Anterior cingulate cortex (tissue), 58 donors: ENCODE measurements at places on chromosomes 3 and 15.

- DNase-seq = no peak
These were observed 7.0 kb upstream of the GK5 start for GRCh38 chr3:142232340-142232739.

DNA sequence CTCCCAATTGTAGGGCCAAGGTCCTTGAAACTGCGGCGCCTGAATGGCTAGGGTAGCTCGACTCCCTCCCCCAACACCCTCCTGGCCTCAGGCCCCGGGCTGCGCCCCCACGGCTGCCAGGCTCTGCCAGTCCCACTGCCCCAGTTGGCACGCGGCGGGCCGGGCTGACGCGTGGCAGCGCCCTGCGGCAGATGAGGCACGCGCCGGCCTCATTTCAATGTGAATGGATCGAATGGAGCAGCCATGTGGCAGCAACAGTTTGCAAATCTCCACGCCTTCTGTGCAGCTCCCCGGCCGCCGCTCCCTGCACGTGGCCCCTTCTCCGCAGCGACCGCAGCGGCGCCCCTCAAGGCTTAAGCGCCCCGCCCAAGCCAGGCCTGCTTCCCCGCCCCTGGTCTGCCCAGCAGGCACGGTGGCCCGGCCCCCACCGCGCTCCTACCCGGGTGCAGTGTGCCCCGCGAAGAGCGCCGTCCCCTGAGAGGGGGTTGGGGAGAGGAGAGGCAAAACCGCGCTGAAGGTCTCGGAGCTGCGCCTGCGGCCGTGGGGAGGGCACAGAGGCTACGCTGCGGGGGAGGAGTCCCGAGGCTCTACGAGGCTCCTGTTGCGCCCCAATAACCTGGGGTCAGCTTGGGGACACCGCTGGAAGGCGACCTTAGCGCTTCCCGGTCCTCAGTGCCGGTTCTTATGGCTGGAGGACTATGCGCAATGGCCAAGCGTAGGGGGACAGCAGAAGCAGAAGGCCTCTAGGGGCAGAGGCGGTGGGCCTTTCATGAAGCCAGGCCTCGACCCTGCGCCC is 3.1 kb upstream of the DLL4 start:
- peak; percentile 53 for DNase-seq

- DNase-seq = no peak
These were observed 42.6 kb upstream of the SEMA6D start for GRCh38 chr15:47674586-47675232.

GRCh38 chr3:6326771-6327170 is 534.1 kb upstream of the GRM7 start:
- DNase-seq = no peak

DNA sequence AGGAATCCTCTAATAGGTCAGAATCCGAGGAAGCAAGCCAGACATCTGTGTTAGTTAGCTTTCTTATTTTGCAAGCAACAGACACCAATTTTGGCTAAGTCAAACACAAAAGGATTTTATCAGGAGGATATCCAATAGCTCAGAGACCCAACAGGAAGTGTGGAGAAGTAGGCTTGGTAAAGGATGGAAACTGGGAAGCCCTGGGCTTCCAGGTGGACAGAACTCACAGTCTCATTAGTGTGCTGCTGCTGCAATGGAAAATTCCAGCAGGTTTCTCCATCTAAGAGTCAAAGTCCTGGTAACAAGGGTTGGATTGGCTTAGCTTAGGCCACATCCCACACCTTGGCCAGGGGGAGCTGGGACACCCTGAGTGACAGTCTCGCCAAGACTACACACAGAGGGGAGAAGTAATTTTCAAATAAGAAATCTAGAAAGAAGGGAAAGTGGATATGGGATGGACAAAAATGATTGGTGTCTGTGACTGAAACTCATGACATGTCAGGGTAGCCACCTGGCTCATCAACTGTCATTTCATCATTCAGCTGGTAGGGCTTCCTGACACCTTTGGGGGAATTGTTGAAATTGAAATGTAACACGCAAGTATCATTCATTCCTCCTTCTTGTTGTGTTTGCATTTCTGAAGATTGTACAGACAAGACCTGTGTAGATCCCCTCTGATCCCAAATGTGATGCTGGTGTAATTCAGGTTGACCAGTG is 158.6 kb downstream of the THSD4 start:
- DNase-seq = no peak

- peak; percentile 67 for DNase-seq
These were observed 159.9 kb downstream of the APBA2 start for GRCh38 chr15:29045717-29046116.

DNA sequence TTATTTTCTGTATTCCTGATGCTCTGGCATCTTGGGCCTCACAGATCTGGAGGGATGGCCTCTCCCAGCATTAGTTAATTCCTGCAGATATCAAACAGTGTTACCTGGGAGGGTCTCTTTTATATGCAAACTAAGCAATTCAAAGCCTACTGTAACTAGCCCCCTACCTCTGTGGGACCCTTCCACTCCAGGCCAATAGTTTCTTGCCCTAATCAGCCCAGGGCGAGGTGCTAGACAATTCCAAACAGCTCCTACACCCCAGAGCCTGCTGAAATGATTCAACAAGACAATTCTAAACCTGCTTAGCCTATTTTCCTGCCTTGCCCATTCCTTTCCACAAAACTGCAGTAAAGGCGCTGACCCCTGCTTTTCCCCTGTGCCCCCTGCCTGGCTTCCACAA is 106.6 kb upstream of the IGSF10 start:
- no peak for DNase-seq

DNA sequence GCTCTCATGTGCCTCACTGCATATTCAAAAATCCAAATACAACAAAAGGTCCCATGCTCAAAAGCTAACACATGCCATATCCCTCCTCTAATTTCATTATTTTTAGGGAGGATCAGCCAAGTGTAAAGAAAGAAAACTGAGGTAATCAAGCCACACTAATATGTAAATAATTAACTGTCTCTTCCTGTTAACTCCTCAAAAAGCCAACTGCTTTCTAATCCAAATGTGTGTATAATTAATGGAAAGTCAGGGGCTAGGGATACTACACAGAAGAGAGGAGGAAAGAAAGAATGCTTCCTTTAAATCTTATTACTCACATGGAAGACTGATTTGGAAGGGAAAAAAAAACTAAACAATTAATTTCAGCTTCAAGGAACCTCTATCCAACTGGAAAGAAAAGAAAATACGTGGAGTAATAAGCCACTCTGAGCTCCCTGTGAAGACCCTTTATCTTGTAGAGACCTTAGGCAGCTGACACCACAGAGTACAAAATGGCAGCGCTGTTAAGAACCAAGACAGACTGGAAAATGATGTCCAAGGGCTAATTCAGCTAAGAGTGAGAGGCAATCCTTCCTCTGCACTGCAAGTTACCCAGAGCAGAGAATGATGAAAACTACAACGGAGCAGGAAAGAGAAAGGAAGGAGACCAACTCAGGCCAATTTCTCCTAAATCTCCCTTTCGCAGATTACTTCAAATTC is 56.8 kb downstream of the ZNF148 start:
- DNase-seq = no peak

DNA sequence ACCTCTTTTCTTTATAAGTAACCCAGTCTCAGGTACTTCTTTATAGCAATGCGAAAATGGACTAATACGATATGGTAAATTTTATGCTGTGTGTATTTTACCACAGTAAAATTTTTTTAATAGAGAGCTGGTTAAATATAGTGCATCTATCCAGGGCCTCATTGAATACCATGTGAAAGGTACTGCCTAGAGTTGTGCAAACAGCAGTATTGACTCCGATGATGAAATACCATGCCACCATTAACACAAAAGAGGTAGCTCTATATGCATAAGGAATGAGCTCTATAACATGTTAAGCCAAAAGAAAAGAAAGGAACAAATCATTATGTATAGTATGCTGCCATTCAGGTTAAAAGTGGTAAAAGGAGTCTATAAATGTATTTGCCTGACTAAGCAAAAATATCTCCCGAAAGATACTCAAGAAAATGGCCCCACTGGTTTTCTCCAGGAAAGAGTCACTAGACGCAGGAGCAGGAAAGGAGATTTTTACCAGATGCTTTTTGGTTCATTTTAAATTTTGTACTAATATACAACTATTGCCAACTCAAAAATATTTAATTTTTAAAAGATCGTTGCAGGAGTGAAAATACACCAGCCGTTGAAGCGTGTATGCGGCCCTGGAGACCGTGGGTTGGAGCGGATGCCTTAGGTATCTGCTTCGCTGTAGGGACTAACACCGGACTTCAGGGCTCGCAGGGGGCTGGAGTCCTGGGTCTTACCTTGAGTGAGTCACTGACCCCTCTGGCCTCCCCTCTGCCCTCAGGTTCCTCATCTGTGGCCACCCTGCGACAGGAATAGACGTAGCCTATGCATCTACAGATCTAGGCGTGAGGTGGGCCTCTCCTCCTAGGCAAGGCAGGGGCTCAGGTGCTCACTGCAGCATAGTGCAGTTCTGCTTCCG is 120.1 kb downstream of the CHSY1 start:
- no peak for DNase-seq

DNA sequence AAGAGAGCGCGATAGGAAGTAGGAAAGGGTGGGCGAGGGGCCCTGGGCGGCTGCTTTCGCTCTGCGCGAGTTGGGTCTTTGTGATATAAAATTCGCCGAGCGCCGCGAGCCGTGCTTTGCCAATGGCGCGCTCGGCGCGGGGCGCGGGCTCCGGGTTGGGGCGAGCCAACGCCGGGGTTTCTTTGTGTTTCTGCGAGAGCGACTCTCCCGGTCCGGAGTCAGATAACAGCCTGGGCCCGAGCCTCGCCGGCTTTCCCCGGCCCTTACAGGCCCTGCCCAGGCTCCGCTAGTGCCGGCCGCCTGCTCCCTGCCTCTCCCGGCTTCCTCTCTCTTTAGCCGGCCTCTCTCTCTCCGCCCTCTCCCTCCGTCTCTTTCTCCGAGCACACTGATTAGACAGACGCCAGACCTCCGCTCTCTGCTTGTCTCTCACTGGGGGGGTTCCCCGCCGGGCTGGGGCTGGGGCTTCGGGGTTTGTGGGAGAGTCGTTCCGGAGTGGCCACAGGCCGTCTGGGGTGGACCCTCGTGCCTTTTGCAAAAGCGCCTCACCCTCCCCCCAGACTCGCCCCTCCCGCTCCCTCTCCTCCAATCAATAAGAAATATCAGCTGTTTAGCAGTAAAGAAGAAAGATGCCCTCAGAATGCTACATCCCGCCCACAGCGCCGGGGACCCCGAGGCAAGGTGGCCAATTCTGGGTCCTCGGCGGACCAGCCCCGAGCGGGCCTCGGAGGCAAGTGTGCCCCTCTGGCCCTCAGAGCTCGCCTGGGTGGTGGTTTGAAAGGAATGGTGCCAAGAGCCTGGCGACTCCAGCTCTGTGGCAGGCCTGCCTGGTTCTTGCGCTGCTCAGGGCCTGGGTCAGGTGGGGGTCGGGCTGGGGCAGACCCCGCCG is 2.9 kb downstream of the NR2F2 start:
- DNase-seq = no peak

DNA sequence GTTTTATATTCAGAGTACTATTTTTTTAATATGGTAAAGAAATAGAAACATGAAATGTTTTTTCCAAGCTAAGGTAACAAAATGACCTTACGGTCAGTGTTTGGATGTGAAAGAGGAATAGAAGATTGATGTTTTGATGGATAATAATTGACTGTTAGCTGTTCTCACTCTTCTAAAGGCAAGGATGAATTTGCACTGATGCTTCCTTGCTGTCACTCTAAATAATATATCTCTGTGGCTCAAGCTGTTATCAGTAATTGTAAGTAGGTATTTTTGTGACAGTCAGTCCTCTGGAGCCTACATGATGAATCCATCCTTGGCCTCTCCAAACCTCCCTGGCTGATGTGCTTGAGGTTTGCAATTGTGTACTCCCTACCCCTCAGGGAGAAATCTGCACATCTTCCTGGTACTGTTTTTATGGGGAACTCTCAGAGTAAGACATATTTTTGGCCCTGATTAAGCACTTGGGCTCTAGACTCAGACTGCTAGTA is 283.7 kb downstream of the NLGN1 start:
- no peak for DNase-seq

GRCh38 chr3:136351905-136352304 is 101.8 kb downstream of the PCCB start:
- DNase-seq = no peak

DNA sequence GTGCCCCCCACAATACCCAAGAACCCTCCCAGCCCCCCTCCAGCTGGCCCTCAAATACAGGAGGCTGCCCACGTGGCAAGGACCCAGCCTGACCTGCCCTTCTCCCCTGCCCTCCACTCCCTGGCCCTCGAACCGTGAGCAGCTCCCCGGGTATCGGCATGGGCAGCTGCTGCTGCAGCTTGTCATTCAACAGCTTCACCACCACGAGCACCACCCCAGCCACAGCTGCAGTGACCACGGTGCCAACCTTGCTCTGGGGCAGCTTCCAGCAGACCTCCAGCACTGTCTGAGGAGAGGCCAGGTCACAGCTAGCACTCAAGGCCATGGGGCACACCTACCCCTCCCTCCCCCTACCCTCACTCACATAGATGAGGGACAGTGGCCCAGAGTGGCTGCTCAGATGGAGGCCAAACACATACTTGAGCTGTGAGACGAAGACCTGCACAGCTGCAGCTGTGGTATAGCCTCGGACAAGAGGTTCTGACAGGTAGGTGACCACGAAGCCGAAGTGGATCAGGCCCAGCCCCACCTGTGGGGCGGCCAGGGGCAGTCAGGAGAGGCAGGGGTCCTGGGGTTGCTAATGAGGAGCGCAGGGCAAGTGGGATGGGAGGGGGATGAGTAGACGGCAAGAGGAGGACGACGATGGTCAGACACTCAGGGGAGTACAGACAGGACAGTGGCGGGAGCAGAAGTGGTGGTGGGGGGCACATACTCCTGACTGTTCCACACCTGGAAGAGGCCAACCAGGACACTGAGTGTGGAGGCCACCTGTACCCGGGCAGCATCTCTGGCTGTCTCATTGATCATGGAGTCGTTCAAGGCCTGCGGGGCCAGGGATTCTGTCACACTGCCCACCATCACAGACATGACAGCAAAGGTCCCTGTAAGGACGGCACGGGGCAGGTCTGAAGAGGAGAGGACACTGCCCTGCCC is 3.5 kb downstream of the SLC26A6 start:
- no peak for DNase-seq

DNA sequence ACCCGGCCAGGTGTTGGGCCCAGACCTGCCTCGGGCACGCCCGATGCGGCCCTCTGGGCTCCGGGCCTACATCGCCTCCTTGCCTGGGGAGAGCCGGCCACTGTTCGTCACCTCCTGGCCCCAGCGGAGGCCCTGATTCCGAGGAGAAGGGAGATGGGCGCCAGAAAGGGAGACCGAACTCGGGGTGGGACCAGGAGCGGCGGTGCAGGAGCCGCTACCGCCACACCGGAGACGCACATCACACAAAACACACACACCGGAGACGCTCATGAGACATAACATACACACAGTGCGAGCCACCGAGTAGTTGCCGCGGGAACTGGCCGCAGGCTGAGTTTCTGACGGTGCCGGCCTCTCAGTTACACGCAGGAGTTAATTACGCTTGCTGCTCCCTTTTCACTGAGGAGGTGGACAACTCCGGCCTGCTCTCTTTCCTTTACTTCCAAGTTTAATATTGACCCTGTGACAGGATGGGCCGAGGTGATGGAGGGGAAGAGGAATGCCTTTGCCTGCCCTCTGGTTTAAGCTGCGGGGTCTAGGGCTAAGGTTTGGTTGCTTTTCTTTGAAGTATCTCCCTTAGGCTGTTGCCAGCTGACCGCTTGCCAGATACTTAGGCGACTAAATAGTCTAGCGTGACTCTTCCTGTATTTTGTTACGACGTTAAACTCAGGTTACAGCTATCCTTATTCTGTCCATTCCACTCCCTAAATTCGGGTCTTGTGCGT is 570 bp downstream of the PCNP start:
- DNase-seq = no peak

- DNase-seq = no peak
These were observed 17.4 kb upstream of the TMPRSS7 start for GRCh38 chr3:112017091-112017490.

- no peak for DNase-seq
These were observed 62.2 kb downstream of the CDC25A start for GRCh38 chr3:48125886-48126622.

GRCh38 chr3:46381625-46382024 is 10.9 kb downstream of the CCR5 start:
- no peak for DNase-seq
